ENCODE measurements at places on chromosomes 11 and 22. TPM values are rescaled to one million over a fixed set of nuclear protein-coding genes. Genes with fewer than 3 reads are reported as not detected.

GRCh38 chr11:60795291-60795690 is 10.2 kb downstream of the MS4A10 start:
- DNase-seq = no peak

The TMEM191B gene
- total RNA-seq = 2.3 TPM

The UBE2L6 gene
- total RNA-seq = 40.3 TPM

DNA sequence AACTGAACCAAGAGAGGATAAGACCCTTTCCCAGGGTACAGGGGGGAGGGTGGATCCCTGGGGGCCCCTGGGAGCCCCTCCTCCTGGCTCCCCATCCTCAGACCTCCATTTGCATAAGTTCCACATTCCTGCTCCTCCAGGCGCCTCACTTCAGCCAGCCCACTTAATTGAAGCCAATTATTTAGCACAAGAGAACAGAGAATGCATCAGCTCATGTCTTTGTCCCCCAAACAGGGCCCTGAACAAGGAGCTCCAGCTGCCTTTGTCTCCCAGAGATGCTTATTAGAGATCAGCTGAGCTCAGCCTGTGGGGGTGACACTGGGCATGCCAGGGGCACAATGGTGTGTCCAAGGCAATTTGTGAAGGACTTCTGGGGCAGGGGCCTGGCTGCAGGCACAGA is 89.9 kb upstream of the PRDM11 start:
- no peak for DNase-seq

DNA sequence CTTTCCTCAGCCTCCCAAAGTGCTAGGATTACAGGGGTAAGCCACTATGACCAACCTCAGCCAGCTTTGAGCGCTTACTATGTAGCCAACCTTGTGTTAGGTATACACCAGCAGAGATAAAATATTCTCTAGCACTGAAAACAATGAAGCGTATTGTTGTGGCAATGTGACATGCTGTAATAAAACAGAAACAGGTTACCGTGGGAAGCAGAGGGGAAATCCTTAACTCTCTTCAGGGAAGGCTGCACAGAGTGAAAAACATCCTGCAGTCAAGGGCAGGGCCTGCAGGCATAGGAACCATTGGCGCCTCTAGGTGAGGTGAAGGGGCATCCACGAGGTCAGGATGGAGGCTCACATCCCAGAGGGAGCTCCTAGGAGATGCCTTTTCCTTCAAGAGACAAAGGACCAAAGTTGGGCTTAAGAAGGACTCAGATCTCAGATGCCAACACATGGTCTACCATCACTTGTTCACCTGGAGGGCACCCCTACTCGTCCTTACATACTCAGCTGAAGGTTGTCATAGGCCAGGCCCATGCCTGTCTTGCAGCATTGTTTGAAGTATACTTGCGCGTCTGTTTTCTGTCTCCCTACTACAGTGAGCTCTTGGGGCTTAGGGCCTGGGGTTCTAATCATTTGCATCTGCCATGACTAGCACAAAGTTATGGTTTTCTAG is 8.0 kb downstream of the POLD4 start:
- DNase-seq = no peak

- DNase-seq = peak; percentile 55
Observed at GRCh38 chr11:64627371-64627770, 36.4 kb downstream of the SLC22A12 start.

All from G401 (cell line).